ENCODE measurements at places on chromosomes 1 and 21.

DNA sequence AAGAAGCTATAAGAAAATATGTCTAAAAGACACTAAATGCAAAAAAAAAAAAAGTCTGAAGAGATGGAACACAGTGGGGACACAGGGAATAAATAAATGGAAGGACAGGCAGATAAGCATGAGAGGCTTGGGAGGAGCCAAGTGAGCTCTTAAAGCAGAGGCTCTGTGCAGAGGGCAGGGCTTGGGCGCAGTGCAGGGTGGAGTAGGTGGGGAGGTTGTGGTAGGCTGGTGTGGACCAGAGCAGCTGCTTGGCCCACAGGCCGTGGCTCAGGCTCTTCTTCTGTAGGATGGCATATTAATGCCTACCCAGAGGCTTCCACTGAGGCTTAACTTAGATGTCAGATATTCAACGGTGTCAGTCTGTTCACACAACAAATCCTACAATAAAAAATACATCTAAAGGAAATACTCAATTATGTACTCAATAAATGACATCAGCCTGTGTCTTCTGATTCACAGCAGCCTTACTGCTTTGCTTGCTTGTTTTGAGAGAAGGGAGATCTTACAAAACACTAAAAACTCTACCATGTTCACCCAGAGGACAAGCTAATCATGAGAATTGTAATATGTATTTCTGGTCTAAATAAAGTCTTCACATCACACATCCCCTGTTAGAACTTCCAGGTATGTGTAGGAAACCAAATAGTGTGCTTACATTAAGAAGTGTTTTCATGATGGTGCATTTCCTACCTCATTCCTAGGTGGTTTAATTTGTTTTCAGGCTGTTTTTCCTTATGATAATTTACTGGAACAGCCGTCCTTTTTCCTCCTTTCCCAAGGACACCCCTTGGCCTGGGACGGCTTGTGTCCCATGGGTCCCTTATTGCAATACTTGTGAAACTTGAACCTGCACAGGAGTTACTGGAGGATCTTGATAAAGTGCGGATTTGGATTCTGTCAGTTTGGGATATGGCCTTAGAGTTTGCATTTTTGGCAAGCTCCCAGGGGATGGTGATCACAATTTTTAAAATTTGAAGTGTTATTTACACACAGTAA lies 24.9 kb downstream of the DIP2A start:
- DNase-seq, result no peak

- DNase-seq, result no peak
Observed at GRCh38 chr1:84969489-84970250, 27.2 kb downstream of the MCOLN2 start.

- DNase-seq, result no peak
Observed at GRCh38 chr1:115748401-115749150, 19.9 kb downstream of the CASQ2 start.

GRCh38 chr1:84504580-84505492 lies 1.4 kb upstream of the SPATA1 start:
- no peak for DNase-seq

DNA sequence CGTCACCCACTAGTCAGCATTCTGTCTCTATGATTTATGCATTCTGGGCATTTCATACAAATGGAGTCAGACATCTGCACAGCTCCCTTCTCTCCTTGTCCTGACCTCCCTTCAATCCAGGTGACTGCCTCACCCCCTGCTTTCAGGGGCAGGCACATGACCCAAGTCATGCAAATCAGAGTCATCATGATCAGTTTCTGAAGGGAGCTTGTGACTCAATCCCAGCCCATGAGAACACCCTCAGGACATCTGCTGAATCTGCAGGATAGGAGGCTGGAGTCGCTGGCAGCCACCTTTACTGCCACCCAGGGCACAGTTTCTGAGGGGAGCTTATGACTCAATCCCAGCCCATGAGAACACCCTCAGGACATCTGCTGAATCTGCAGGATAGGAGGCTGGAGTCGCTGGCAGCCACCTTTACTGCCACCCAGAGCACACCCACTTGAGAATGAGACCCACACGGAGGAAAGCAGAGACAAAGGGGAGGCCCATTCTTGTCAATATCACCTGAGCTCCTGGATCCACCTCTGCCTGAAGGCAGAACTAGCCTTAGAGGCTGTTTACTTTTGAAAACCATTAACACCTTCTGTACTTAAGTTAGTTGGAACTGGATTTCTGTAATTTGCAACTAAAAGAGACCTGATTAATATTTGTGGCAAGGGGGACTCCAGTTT lies 62.3 kb upstream of the SLC25A33 start:
- DNase-seq, result no peak

DNA sequence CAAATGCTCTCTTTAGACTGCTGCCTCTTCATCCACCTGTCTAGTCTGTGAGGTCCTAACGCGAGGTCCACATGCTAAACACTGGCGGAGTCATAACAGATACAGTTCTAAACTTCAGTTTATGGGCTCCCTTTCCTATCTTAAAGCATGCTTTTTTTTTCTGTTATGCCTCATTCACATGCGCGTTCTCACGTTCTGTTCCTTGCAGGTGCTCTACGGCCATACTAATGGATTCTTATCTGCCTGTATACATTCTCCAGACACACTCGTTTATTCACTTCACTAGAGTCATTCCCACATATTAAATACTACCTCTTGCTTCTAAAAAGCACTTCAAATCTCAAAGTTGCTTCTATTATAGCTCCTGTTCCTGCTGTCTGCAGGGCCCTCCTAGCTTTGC lies 38.7 kb downstream of the PHC2 start:
- no peak for DNase-seq

DNA sequence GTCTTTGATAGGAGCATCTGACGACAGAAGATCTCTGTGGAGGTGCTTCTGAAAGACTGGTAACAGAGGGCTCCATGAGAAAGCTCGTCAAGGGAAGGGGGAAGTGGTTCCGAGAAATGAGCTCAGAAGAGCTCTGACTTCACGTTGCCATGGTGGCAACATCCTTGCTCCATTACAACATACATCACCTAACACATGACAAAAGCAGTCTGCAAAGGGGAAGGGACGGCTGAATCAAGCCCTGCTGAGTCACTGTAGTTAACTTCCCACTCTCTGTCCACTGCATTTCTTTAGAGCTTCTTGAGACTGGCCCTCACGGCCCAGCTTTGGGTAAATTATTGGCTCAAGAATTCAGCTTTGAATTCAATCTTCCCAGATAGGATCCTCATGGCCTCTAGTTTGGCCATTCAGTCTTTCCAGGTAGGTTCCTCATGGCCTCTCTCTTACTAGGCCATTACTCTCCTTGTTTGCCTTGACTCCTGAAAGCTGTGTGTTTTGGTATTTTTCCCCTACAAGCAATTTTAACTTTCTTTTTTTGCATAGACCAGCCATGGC lies 88.0 kb upstream of the ZNF648 start:
- no peak for DNase-seq

DNA sequence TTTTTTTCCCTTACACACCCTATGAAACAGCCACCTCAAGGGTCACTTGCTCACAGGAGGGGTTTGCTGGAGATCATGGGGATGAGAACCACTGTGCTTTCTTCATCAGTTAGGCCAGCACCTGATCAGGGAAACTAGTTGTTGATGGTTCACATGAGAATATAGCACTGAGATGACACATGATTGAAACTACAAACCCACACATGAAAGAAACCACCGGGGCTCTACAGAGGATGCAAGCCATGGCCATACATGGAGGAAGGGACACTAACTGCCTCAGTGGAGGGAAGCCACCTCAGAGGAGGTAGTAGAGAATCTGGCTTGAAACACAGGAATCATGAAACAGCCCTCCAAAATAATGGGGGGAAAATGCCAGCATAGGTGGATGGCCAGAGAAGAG lies 63.2 kb downstream of the PRKAB2 start:
- no peak for DNase-seq

DNA sequence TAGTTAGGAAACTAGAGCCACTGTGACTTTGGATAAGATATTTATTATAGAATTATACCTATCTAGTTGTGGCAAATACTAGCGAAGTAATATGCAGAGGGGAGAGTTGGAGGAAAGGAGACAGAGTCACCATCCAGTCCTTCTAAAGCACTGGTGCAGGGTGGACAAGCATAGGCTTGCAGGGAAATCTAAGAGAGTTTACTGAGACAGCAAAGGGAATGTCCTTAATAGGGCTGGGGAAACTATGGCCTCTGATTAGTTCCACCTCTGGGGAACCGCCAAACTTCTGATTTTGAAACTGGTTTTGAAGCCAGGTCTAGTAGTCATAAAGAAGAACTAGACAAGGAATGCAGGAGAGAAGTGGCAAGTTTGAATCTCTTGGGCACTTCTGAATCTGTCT lies 407.9 kb downstream of the VAV3 start:
- DNase-seq, result no peak

DNA sequence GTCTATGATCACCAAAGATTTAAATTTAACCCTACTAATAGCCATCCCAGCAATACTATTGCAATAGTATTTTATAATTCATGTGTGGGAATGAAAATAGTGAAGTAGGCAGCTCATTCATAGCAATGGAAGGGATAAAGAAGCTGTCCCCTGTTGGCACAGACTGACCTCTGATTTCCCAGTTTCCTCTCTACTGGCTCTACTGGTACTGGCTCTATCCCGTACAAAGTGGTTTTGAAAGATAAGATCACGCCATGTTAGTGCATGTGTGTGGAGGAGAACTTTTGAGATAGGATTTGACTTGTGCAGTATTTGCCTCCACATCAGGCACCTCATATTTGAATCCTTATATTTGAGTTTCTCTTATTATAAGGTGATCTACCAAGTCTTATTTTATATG lies 227.3 kb upstream of the ADGRL2 start:
- DNase-seq, result no peak

- no peak for DNase-seq
Observed at GRCh38 chr1:204293605-204294337, 66.0 kb downstream of the PLEKHA6 start.

DNA sequence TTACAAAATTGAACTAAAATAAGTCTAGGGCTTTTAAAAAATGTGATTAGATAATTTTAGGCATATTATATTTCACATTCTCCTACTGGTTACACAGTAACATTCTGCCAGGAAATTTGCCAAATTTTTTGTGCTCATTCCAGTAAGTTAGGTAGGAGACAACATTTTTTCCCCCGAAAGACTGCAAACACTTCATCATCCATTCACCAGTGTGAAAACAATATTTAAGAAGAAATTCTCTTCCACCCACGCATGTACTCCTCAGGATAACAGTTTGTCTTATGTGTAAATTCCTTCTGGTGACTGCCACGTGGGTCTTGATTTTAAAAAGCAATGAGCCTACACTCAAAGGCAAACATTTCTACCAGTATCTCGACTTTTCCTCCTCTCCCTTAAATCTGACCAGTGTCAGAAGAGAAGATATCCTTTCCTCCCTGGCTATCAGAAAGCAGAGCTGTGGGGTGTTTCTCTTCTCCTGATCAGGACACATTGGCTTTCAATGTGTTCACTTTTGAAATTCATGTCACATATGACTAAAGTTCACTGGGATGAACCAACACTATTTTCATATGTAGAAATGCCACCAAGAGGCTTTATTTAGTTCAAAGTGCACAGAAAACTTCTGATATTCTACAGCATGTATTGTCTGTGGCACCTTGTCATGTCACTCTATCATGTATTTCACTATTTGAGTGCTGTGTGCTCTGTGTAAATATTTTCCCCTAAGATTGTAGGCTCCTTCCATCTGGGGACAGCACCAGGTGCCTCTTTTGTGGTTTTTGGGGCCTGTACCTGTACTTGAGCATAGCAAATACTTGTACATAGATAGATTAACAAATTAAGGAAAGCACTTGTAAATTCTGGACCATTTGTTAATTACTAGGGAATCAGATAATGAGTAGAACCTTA lies 38.6 kb downstream of the LHX9 start:
- peak; percentile 28 for DNase-seq

DNA sequence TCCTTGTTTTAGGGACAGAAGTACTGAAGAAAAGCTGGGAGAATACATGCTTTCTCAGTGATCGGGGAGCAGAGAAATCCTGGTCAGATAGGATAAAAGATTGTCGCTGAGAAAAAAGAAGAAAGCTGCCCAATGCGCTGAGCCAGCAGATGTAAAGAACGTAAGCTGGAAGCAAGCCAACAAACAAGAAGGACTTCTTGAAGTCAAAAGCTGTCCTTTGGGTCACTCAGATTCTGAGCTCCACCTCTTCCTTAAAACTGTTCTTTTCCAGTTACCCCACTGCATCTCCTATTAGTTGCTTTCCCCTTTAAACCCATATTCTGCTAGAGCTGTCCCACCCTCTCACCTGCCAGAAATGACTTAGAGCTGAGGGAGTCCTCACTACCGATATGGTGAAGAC lies 64.8 kb downstream of the GPR137B start:
- no peak for DNase-seq

- peak; percentile 75 for DNase-seq
Observed at GRCh38 chr1:41364442-41365319, 3.4 kb downstream of the FOXO6 start.

- DNase-seq, result no peak
Observed at GRCh38 chr1:155479205-155479604, 83.4 kb downstream of the ASH1L start.

GRCh38 chr1:212967801-212968200 lies 17.5 kb downstream of the VASH2 start:
- DNase-seq, result no peak

- DNase-seq, result no peak
Observed at GRCh38 chr1:244242446-244242845, 191.4 kb downstream of the ZBTB18 start.

- no peak for DNase-seq
Observed at GRCh38 chr1:39885516-39885915, 2.2 kb upstream of the TRIT1 start.

DNA sequence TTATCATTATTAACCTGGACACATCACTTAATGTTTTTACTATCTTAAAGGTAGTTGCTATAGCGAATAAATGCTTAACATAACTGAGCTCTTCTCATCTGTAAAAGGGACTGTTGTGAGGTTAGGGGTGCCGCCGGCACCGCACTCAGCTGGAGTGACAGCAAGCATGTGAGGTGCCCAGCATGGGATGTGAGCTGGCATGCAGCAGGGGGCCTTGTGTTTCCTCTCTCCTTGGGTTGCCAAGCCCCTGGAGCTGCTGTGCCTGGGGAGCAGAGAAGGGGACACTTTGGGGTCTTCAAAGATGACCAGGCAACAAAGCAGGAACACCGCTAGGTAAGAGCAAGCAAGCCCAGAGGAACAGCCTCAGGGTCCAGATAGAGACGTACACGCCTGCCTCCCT lies 2.1 kb upstream of the ZC3H12A start:
- DNase-seq, result peak; percentile 39

Data from NCI-H2081 (cell line).